SW 1271 (cell line): ENCODE measurements at places on chromosomes 2 and 18.

- DNase-seq: no peak
Observed at GRCh38 chr18:3972291-3972930, 482.7 kb downstream of the DLGAP1 start.

DNA sequence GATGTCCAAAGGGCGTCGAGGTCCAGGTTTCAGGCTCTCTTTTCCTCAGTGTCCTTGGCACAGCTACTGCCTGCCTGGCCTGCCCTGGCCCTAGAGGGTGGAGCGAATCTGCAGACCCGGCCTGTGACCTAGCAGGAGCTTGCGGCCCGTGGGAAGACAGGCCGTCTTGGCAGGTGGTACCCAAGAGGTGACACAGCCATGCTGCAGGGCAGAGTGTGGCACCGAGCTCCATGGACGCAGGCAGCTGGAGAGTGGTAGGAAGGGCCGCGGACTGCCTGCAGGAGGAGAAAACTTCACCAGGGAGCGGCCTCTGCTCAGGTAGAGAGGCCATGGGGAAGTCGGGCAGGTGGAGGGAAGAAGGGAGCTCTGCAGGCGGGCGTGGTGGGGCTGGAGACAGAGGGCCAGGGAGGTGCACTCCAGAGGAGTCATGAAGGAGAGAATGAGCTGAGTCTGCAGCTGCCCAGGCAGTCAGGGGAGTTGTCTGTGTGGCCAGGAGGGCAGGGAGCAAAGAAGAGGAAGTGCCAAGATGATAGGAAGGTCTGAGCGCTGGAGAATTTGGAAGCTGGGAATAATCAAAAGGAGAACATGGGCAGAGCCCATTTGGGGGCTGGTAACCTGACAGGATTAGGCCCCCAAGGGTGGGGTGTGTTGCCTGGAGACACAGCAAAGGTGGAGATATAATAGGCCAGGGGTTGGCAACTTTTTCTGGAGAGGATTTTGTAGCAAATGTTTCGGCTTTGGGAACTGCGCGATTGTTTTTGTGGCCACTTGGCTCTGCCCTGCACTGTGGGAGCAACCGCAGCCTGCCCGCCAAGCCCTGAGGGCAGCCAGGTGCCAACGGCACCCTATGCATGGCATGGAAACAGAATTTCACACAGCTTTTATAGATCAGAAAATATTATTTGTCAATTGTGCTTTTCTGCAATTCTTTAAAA is 154.4 kb upstream of the PXDN start:
- no peak for DNase-seq

DNA sequence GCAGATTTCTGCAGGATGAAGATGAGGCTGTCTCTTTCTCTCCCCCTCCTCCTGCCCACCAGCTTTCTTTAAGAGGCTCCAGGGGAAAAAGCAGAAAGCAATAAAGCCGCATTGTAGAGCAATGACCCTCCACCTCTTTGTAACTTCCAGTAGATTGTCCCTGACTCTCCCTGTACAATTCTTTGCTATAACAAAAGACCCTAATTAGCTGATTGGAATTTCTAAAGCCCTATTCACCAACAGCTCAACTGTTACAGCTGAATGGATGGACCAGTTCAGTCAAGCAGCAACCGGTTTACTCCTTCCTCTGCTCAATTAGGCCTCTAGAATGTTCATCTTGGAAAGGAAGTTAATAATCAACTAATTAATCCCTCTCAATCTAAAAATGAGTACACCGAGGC is 301.0 kb downstream of the STK39 start:
- DNase-seq: no peak

GRCh38 chr18:45890606-45891005 is 65.1 kb downstream of the SIGLEC15 start:
- no peak for DNase-seq

GRCh38 chr2:144990661-144991060 is 470.7 kb upstream of the ZEB2 start:
- DNase-seq: no peak

- DNase-seq: no peak
Observed at GRCh38 chr2:187319441-187320108, 128.5 kb downstream of the CALCRL start.

- DNase-seq: no peak
Observed at GRCh38 chr18:61821748-61822147, 71.1 kb downstream of the RNF152 start.

GRCh38 chr2:147588191-147588590 is 256.6 kb upstream of the ACVR2A start:
- DNase-seq: no peak

DNA sequence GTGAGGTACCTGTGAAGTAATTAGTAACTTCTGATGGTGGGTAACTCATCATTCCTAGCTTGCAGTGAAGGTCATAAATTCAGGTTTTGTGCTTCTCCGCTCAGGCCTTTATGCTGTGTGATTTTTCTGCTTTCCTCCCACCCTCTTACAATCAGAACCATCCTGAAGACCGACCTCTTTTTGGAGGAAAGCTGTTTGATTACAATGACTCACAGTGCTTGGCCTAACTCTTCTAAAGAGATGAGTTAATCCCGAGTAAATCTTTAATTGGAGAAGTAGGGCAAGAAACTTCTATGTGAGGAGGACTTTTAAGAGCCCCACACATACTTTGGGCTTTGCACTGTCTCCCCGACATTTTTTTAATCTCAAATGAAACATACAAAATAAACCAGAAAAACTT is 53.1 kb downstream of the TTC27 start:
- DNase-seq: no peak

DNA sequence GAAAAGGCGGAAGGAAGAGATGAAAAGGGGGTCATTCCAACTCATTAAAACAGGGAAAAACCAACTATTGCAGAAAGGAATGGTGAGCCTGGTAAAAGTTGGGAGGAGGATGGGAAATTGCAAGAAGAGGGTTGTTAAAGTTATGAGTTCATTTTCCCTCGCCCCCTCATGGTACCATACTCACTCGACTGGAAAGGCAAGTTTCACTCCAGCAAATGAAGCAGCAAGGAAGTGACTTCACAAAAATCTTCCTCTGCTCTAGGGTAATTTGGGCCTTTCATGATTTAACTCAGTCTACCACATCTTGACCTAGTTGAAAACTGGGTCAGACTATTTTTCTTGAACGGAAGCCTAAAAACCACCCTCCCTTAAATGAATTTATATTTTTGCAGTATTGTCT is 22.8 kb upstream of the DAW1 start:
- no peak for DNase-seq

GRCh38 chr2:102074152-102074783 is 68.3 kb upstream of the IL1R1 start:
- DNase-seq: no peak

DNA sequence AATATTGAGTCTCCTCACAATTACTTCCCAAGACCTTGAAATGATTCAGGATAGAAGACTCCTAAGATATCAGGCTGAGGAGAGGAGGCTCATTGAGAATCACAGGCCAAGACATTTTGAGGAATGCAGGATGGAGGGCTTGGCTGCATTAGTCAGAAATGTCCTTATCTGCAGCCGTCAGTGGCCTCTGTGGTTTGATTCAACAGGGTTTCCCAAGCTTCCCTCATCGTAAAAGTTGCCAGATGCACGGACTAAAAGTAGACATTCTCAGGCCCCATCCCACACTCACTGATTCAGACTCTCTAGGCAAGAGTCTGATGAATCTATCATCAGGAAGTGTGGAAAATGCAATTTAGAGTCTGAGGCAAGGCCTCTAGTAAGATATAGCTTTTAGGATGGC is 34.0 kb upstream of the TMEM178A start:
- no peak for DNase-seq

- DNase-seq: no peak
Observed at GRCh38 chr2:180743401-180743800, 237.0 kb upstream of the UBE2E3 start.

- no peak for DNase-seq
Observed at GRCh38 chr18:70024829-70025228, 77.2 kb upstream of the CD226 start.

- no peak for DNase-seq
Observed at GRCh38 chr18:35782926-35783325, 189.6 kb upstream of the RMP24 start.

DNA sequence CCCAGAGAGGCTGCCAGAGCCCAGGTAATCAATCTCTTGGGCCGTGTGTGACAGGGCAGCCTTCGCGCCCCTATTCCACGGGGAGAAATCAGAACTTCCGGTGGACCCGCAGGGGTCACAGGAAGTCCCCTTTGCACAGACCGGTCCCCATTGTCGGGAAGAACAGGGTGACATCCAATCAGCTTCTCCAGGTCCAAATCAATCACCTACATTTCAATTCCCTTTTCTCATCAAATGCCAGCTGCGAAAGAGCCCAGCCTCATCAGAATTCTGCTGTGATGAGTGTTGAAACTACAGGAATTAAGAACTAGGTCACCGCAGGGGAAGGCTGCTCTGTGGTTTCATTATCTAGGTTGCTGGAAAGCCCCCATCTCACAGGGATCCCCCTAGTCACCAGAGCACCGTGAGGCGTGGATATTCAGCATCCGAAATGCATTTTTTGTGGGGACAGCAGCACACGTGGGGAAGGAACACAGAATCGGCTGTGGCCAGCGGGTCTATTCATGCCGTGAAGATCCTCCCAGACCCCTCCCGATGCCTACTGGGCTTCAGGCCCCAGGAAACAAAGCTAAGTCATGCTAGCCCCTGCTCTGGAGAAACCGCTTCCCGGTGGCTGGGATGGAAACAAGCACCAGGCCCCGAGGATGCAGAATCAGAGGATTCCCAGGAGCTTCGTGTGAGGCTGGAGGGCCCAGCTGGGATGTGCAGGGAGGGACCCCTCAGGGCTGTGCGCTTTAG is 193.7 kb upstream of the ID2 start:
- DNase-seq: no peak

DNA sequence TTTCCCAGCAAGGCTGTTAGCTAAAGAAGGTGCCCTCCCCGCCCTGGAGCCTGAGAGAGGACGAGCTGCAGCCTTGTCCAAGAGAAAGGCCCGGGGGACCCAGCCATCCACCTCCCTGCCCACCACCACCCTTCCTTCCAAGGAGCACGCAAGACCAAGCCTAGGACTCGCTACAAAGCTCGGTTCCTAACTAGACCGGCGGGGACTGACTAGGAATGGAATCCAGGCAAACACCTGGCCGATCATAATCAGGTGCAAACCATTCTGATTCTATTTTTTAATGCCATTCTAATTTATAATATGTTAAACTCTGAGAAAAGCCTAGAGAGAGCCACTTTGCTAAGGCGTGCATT is 19.7 kb upstream of the TUBB6 start:
- no peak for DNase-seq

- no peak for DNase-seq
Observed at GRCh38 chr2:180829261-180829660, 151.1 kb upstream of the UBE2E3 start.

- DNase-seq: no peak
Observed at GRCh38 chr2:175062787-175063585, 57.8 kb upstream of the CHN1 start.

DNA sequence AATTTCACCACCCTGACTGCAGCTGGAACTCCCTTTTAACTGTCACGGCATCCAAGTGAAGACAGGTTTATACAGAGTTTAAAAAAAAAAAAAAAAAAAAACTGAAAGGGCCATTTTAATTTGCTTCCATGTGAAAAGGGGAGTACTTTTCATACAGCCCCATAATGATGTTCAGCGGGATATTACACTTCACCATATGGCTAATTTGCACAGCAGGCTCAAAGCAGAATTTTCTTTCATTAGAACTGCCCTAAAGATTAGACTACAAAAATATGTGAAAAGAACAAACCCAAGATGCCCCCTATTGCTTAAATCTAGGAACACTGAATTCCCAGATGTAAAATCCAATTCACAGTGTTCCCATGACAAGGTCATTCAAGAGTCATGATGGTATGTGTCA is 301.8 kb downstream of the EXOC6B start:
- DNase-seq: no peak

- no peak for DNase-seq
Observed at GRCh38 chr18:13499803-13500202, 226.6 kb downstream of the FAM210A start.

GRCh38 chr18:58967751-58968254 is 103.1 kb downstream of the ZNF532 start:
- DNase-seq: no peak

- no peak for DNase-seq
Observed at GRCh38 chr2:70936979-70937811, 1.5 kb downstream of the ATP6V1B1 start.

DNA sequence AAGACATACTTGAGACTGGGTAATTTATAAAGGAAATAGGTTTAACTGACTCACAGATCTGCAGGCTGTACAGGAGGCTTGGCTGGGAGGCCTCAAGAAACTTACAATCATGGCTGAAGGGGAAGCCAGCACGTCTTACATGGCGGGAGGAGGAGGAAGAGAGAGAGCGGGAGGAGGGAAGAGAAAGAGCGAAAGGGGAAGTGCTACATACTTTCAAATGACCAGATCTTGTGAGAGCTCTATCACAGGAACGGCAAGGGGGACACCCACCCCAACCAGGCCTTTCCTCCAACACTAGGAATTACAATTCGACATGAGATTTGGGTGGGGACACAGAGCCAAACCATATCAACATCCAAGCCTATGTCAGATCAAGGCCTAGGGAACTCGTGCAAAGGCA is 24.2 kb downstream of the MYL12B start:
- no peak for DNase-seq

- DNase-seq: no peak
Observed at GRCh38 chr2:58532641-58533040, 291.5 kb upstream of the FANCL start.

GRCh38 chr18:67400502-67401117 is 115.9 kb downstream of the DSEL start:
- DNase-seq: no peak

GRCh38 chr2:187842978-187843847 is 289.0 kb upstream of the TFPI start:
- no peak for DNase-seq

GRCh38 chr18:13553449-13553848 is 172.9 kb downstream of the FAM210A start:
- no peak for DNase-seq

GRCh38 chr2:29780906-29781305 is 140.5 kb downstream of the ALK start:
- no peak for DNase-seq

DNA sequence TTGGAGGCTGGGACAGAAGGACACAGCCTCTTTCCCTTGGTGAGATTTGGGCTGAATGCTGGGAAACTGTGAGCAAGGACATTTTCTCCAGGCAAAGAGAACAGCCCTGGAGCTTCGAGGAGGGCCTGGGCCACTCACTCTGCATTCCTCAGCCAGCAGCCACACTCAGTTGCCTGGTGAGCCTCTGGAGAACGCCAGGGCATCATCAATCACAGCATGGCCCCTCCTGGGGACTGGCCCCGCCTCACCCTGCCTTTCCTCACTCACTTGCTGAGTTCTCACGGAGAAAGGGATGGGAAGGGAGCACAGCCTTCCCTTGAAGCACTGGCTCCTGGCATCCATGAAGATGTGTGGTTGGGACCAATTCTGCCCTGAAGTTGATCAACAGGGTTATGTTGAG is 55.0 kb downstream of the APOB start:
- DNase-seq: no peak
